ENCODE measurements at places on chromosomes 3 and 15. TPM values are rescaled to one million over a fixed set of nuclear protein-coding genes. Genes with fewer than 3 reads are reported as not detected.

GRCh38 chr3:170584585-170585007 lies 1.3 kb downstream of the SLC7A14 start:
- no peak for DNase-seq

DNA sequence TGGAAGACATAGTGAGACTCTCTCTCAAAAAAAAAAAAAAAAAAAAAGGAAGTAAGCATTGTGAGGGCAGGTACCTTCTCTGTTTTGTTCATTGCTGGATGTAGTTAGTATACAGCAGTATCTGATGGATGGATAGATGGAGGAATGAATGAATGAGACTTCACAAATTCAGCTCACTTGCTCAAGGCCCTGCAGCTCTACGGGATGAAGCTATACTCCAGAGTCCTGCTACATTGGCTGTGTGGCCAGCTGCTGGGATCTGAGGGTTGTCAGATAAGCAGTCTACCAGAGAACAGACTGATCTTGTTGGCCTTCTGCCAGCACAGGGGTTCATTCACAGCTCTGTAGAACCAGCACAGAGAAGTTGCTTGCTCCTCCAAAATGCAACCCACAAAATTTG lies 35.0 kb downstream of the MLH1 start:
- no peak for DNase-seq

DNA sequence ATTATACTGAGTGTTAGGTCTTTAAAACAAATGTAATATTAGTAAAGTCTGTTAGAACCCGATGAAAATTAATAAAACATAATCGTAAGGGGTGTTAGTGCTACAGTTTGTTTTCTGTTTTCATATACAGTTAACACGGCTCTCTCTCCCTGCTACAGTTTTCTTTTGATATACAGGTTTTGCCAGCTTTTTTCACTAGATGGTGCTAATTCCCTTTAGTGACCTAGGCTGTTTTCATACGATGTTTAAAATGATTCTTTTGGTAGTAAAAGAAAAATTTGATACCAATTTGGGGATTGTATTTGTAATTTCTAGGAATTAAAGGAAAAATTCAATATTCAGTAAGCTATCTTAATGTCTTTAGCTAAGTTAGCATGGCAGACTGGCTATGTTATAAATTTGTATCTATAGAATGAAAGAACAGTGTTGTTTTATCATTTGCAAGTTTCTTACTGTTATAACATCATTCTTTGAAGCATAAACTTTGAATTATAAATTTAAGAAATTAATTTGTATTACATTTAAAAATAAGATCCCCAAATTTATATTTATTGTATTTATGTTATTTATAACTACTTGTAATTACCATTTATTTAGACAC lies 11.5 kb downstream of the APH1B start:
- peak; percentile 20 for DNase-seq

GRCh38 chr15:82804575-82804949 lies 1.3 kb downstream of the FSD2 start:
- DNase-seq: no peak

GRCh38 chr15:51131596-51132290 lies 37.0 kb upstream of the TNFAIP8L3 start:
- DNase-seq: no peak

GRCh38 chr15:78425643-78426042 lies 12.4 kb upstream of the IREB2 start:
- no peak for DNase-seq

DNA sequence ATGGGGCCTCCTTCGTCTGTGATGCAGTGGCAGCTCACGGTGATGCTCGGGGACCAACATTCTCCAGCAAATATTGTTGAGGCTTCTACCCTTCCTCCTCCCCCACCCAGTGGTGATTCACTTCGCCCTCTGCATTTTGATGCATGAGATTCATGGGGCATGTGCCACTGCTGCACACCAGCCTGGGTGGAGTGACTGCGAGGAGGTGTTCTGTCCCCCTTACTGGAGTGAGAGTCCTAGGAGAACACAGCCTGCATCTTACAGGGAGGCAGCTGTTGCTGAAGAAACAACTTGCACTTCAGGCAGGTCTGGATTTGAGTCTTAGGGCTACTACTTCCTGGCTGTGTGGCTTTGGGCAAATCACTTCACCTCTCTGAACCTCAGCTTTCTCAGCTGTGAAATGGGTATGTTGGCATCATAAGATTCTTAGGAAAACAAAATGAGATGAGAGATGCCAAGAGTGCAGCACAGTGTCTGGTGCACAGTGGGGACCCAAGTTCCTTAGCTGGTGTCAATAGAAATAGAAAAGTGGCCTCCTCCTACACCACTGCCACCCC lies 10.2 kb upstream of the SKOR1 start:
- DNase-seq: no peak

- no peak for DNase-seq
These were observed 106.3 kb downstream of the CADPS start for GRCh38 chr3:62768896-62769295.

DNA sequence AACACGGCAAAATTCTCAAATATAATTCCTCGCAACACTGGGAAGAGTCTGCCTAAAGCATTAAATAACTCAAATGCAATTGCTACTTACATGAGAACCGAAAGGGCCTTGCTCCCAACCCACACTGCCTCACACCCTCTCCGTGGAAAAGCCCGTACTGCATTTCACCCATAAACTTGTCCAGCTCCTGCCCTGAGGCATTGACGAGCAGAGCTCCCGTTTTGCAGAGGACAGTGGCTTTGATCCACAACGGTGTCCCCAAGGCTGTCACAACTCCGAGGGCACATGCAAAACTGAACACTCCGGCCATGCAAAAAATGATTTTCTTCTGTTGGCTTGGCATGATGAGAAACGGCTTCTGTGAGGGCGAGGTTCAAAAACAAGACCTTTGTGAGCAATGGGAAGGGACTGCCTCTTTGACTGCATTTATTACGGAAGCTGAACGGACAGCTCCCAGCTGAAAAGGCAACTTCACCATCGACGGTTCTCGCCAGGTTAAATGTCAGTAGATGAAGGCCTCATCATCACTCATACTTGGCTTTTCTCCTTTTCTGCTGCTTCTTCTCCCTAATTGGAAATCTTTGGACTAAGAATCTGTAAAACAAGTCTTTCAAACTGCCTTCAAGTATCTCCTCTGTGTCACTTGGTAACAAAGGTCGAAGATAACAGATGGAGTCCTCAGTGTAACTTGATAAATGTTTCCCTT lies at the start of gene CLRN1:
Gene CLRN1 (minus strand): TSS at position 362 of the 706 bp plus-strand sequence. CDS start 19 bp downstream, at position 343.
- no peak for DNase-seq

GRCh38 chr15:96737408-96737807 lies 406.9 kb downstream of the NR2F2 start:
- DNase-seq: no peak

GRCh38 chr3:173785004-173785403 lies 387.5 kb downstream of the NLGN1 start:
- DNase-seq: no peak

DNA sequence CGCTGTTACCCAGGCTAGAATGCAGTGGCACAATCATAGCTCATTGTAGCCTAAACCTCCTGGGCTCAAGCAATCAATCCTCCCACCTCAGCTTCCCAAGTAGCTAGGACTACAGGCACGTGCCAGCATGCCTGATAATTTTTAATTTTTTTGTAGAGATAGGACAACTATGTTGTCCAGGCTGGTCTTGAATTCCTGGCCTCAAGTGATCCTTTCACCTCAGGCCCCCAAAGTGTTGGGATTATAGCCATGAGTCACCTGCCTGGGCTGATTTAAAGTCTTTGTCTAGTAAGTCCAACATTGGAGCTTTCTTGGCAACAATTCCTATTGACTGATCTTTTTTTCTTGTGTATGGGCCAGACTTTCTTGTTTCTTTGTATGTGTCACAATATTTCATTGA lies 28.1 kb downstream of the SPINK8 start:
- DNase-seq: no peak

DNA sequence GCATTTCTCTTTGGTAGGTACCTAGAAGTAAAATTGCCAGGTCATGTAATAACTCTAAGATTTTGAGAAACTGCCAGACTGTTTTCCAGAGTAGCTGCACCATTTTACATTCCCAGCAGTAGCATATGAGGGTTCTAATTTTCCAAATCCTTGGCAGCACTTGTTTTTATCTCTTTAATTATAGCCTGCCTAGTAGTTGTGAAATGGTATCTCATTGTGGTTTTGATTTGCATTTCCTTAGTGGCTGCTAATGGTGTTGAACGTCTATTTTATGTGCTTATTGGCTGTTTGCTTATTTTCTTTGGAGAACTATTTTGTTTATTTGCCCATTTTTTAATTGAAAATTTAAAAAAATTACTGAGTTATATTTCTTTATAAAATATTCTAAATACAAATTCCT lies 117.9 kb downstream of the TCF12 start:
- no peak for DNase-seq

- DNase-seq: no peak
These were observed 40.5 kb downstream of the TRAT1 start for GRCh38 chr3:108862865-108863798.

DNA sequence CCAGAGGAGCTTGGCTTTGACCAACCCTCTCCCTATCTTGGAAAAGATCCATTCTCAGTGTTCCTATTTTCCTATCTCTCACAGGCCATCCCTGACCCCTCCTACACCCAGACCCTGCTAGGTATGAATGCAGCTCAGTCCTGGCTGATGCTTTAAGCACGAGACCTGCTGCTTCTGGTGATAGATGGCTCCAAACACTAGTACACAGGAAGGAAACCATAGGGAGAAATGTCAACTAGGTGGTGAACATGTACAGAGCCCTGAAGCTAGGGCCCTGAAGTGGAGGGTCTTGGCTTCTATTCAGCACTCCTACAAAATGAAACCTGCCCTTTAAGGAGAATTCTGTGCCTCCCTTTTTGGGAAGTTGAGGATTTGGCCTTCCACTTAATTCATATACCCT lies 47.4 kb upstream of the MANF start:
- no peak for DNase-seq

- no peak for DNase-seq
These were observed at the start of gene CLDN16 for GRCh38 chr3:190387578-190388213. Gene CLDN16 (plus strand): TSS chr3:190388163. CDS start chr3:190388330, 167 bp downstream.

DNA sequence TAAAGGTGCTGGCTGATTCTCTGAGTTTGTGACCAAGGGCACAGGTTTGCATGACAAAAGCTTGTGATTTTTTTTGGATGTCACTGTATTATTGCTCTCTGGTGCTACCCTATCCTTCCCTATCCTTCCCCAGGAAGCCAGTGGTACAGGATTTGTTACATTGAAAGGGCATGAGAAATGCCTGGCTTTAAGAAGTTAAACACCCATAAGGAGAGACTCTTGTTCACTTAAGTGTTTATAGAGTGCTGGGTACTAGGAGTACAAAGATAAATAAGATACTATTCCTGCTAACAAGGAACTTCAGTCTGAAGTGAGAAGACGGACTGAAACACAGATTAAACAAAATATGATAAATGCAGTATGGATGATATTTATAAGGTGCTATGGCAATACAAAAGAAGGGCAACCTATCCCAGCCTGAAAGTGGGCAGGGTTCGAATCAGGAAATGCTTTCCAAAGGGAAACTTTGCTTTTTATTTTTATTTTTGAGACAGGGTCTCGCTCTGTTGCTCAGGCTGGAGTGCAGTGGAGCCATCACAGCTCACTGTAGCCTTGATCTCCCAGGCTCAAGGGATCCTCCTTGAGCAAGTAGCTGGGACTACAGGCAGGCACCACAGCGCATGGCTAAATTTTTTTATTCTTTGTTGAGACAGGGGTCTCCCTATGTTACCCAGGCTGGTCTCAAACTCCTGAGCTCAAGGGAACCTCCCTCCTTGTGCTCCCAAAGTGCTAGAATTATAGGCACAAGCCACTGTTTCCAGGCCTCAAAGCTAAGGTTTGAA lies 11.2 kb downstream of the LCMT2 start:
- DNase-seq: no peak

- peak; percentile 30 for DNase-seq
These were observed 3.4 kb upstream of the RFTN1 start for GRCh38 chr3:16516695-16517481.

- no peak for DNase-seq
These were observed 22.9 kb upstream of the PLXNA1 start for GRCh38 chr3:126959921-126960603.

DNA sequence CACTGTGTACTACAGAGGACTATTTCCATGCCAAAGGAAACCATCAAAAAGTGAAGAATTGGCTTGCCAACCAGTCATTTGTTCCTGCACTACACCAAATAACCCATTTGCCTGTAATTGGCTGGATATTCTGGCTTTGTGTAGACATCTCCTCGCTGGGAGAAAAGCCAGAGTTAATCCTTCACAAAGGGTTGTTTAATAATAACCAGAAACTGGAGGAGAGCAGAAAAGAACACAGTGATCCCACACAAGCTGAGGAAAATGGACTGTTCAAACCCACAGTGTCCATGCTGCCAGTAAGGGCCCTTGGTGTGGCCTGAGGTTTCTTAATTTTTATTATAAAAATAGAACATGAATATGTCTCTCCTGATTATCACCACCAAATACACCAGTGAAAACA lies 294.0 kb downstream of the RORA start:
- no peak for DNase-seq

GRCh38 chr3:139301654-139302053 lies 42.2 kb upstream of the MRPS22 start:
- DNase-seq: no peak

DNA sequence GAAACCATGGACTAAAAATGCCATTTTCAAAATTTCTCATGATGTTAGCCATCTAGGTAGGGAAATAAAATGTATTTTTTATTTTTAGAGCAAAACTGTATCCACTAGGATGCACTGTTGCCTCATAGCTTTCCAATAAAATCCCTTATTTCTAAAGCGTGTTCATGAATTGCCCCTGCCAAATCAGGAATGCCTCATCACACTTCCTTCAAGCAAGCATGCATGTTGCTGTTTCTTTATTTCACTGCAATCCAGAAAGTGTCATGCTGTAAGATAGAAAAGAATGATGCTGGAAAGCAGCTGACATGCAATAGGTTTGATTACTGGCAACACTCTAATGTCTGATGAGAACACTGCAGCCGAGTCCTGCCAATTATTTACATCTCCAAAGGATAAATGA lies 239.5 kb downstream of the CHL1 start:
- no peak for DNase-seq

GRCh38 chr3:72100601-72101187 lies 315.7 kb upstream of the PROK2 start:
- DNase-seq: peak; percentile 98

DNA sequence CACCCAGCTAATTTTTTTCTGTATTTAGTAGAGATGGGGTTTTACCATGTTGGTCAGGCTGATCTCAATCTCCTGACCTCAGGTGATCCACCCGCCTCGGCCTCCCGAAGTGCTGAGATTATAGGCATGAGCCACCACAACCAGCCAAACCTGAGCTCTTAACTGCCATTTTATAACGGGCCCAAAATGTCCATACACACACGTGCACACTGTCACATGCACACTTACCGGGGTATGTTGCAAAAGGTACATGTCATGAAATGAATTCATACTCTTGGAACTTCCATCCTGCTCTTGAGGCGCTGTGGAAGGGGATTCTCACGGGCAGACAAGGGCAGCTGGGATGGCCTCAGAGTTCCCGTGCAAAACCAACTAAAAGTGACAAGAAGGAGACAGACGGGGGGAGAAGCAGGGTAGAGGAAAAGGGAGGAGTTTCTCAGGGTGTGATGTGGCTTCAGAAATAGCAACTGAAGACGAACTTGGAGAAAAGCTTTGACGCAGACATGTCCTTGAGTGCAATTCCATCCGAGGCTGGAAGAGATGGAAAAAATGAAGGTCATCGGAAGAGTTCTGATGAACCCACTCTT lies 110.9 kb downstream of the BDH1 start:
- DNase-seq: no peak

CNTN3 gene
- not detected for polyA plus RNA-seq

COX17 gene
- 84.1 TPM for polyA plus RNA-seq

BOC gene
- polyA plus RNA-seq: not detected

SLC12A8 gene
- polyA plus RNA-seq: 0.73 TPM

TMEM89 gene
- not detected for polyA plus RNA-seq

WNT5A gene
- not detected for polyA plus RNA-seq

MESP2 gene
- polyA plus RNA-seq: not detected

Measured in naive B cell (primary cell).